ENCODE measurements at places on chromosomes 16 and 17.

GRCh38 chr16:70466805-70467076 lies 12.3 kb downstream of the FCSK start:
- no peak overlapping the region for H3K27ac ChIP-seq
- no peaks in the 10 kb centered on the region for H3K27me3 ChIP-seq
- H3K36me3 ChIP-seq: peaks cover 2% of the 10 kb centered on the region
- peaks cover 3% of the 10 kb centered on the region for H3K4me1 ChIP-seq
- H3K4me3 ChIP-seq: no peak overlapping the region

GRCh38 chr17:58120195-58120822 lies 27.9 kb upstream of the OR4D1 start:
- H3K27ac ChIP-seq: no peak overlapping the region
- peaks cover 6% of the 10 kb centered on the region for H3K36me3 ChIP-seq
- no peak overlapping the region for H3K4me3 ChIP-seq
- DNase-seq: no peak
- H3K27me3 ChIP-seq: peaks cover 40% of the 10 kb centered on the region

DNA sequence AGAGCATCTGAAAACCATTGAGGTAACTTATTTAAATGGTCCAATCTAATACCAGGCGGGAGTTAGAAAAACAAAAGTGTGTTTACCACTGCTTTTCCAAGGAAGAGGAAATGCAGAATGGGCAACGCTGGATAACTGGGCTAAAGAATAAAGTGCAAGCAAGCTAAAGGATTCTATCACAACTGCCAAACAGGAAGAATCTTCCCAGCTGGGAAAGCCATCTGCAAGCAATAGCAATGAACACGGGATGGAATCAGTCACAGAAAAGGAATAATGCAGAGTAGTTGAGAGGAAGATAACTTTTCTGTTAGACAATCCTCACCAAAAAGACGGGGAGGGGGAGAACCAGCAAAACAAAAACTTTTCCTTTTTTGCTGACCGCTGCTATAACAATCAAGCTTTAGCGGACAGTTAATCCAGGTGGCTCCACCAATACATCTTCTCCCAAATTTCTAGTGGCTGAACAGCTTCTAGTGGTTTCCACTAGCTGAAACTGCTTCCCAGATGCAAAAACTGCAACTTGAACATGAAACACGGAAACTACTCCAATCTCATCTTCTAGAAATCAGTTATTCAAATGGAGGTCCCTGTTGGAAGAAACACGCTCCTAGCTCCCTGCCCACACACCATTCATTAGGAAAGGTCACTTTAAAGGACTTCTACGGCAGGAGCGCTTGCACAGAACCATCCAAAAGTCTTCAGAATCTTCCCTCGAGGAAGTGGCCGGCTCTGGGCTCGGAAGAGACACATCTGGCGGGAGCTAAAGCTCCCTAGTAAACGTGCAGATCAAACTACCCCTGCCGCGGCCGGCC lies 929 bp downstream of the TMEM11 start:
- peak overlapping the region; percentile 88 for H3K27ac ChIP-seq
- peaks cover 2% of the 10 kb centered on the region for H3K36me3 ChIP-seq
- peak overlapping the region; percentile 94 for H3K4me3 ChIP-seq

- no peak overlapping the region for H3K4me3 ChIP-seq
- H3K27me3 ChIP-seq: no peaks in the 10 kb centered on the region
- H3K4me1 ChIP-seq: peaks cover 8% of the 10 kb centered on the region
These were observed 5.7 kb downstream of the CDC6 start for GRCh38 chr17:40293363-40293762.

GRCh38 chr16:29312835-29313558 lies 93.5 kb downstream of the NPIPB11 start:
- H3K4me1 ChIP-seq: peaks cover 2% of the 10 kb centered on the region
- H3K27me3 ChIP-seq: no peaks in the 10 kb centered on the region
- no peak for DNase-seq

- H3K36me3 ChIP-seq: no peaks in the 10 kb centered on the region
- H3K4me3 ChIP-seq: no peak overlapping the region
- no peak for DNase-seq
- H3K4me1 ChIP-seq: no peaks in the 10 kb centered on the region
- no peaks in the 10 kb centered on the region for H3K27me3 ChIP-seq
These were observed 389.9 kb downstream of the MAF start for GRCh38 chr16:79210607-79211006.

DNA sequence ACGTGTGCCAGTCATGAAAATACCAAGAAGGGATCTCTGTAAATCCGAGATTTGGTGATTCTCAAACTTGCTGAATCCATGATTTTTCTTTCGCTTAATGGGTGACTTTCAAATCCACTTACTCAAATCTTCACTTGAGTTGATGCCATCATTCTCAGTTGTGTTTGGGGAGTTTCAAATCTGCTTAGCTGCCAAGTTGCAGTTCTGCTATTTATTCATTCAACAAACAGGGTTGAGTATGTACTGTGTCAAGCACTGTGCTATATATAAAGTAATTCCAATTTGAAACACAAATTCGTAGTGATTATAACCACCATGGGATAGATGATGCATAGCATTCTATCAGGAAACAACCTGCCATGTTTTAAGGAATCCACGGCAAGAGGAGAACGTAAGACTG lies 394.3 kb downstream of the CDH13 start:
- DNase-seq: no peak
- H3K27ac ChIP-seq: no peak overlapping the region

GRCh38 chr17:9408381-9408780 lies 167.2 kb downstream of the STX8 start:
- no peak overlapping the region for H3K4me3 ChIP-seq
- no peak overlapping the region for H3K27ac ChIP-seq
- no peaks in the 10 kb centered on the region for H3K36me3 ChIP-seq
- peaks cover 6% of the 10 kb centered on the region for H3K4me1 ChIP-seq

- no peak overlapping the region for H3K4me3 ChIP-seq
- peaks cover 35% of the 10 kb centered on the region for H3K27me3 ChIP-seq
- no peak for DNase-seq
- H3K27ac ChIP-seq: no peak overlapping the region
- peaks cover 2% of the 10 kb centered on the region for H3K36me3 ChIP-seq
- H3K4me1 ChIP-seq: no peaks in the 10 kb centered on the region
These were observed 228.7 kb downstream of the CDH13 start for GRCh38 chr16:82855471-82855870.

DNA sequence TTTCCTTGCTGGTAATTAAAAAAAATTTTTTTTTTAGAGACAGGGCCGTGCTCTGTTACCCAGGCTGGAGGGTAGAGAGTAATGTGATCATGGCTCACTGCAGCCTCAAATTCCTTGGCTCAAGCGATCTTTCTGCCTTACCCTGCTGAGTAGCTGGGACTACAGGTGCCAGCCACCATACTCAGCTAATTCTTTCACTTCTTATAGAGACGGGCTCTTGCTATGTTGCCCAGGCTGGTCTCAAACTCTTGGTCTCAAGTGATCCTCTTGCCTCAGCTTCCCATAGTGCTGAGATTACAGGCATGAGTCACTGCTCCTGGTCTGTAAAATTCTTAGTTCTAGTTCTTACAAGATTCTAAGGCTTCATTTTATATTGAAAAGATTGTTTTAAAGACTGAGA lies 11.1 kb downstream of the SMIM36 start:
- no peak for DNase-seq
- peaks cover 2% of the 10 kb centered on the region for H3K36me3 ChIP-seq
- H3K27ac ChIP-seq: no peak overlapping the region
- peaks cover 16% of the 10 kb centered on the region for H3K27me3 ChIP-seq

DNA sequence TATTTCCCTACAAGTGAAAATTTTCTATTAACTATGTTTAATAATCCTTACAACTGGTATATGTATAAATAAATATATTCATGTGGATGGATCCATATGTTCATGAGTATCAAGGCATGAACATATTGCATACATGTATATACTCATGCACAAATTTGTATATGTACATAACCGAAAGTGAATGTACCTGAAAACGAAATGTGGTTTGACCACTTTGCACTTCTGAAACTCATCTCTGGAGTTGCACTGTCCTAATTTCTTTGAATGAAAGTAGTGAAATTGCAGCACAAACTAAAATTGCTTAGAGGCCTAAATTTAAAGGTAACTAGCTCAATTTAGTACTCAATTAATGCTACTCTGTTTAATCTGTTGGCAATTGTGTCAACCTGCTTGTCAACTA lies 27.4 kb upstream of the GNAO1 start:
- no peak overlapping the region for H3K27ac ChIP-seq
- no peak for DNase-seq
- no peaks in the 10 kb centered on the region for H3K36me3 ChIP-seq
- peaks cover 3% of the 10 kb centered on the region for H3K4me1 ChIP-seq
- H3K27me3 ChIP-seq: peaks cover 5% of the 10 kb centered on the region

GRCh38 chr17:48456589-48456988 lies 26.6 kb upstream of the SKAP1 start:
- H3K27ac ChIP-seq: peak overlapping the region; percentile 71
- no peak for DNase-seq
- no peaks in the 10 kb centered on the region for H3K27me3 ChIP-seq
- peaks cover 45% of the 10 kb centered on the region for H3K4me1 ChIP-seq
- peak overlapping the region; percentile 72 for H3K4me3 ChIP-seq
- H3K36me3 ChIP-seq: no peaks in the 10 kb centered on the region

DNA sequence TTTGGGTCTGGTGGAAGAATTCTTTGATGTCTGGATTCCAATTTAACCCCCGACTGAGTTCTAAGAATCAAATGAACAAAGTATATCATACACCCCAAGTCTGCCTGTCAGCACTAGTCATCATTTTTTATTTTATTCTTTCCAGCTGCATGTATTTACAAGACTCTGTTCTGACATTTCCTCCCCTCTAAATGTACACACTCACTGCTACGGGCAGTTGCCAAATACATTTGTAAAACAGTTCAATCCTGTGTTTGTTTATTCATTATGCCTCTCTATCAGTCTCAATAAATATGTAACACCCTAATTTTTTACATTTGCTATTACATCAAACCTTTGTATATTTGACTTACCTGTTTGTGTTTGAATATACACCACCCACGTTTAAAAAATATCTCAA lies 422.3 kb upstream of the PSMD7 start:
- no peak overlapping the region for H3K27ac ChIP-seq
- H3K4me1 ChIP-seq: no peaks in the 10 kb centered on the region
- H3K36me3 ChIP-seq: no peaks in the 10 kb centered on the region
- peaks cover 8% of the 10 kb centered on the region for H3K27me3 ChIP-seq

- H3K36me3 ChIP-seq: no peaks in the 10 kb centered on the region
- peak within 1 kb of the TSS; percentile 68 for H3K27ac ChIP-seq
- peak; percentile 88 for DNase-seq
- H3K4me3 ChIP-seq: peak within 1 kb of the TSS; percentile 86
These were observed at the start of gene MIEF2 for GRCh38 chr17:18260332-18261145. TSS of gene MIEF2 (plus strand) at chr17:18260662. CDS start at chr17:18262721, 2,059 bp downstream.

- H3K27me3 ChIP-seq: no peaks in the 10 kb centered on the region
- DNase-seq: peak; percentile 93
- peaks cover 35% of the 10 kb centered on the region for H3K4me1 ChIP-seq
- peaks cover 2% of the 10 kb centered on the region for H3K36me3 ChIP-seq
These were observed at the start of gene TMEM11 for GRCh38 chr17:21214015-21214776. TSS of gene TMEM11 (minus strand) at chr17:21214161. CDS start at chr17:21214152, 9 bp downstream.

- H3K4me1 ChIP-seq: no peaks in the 10 kb centered on the region
- no peaks in the 10 kb centered on the region for H3K27me3 ChIP-seq
- H3K36me3 ChIP-seq: no peaks in the 10 kb centered on the region
- no peak overlapping the region for H3K4me3 ChIP-seq
- no peak overlapping the region for H3K27ac ChIP-seq
These were observed 163.5 kb upstream of the CDH11 start for GRCh38 chr16:65285128-65286048.

DNA sequence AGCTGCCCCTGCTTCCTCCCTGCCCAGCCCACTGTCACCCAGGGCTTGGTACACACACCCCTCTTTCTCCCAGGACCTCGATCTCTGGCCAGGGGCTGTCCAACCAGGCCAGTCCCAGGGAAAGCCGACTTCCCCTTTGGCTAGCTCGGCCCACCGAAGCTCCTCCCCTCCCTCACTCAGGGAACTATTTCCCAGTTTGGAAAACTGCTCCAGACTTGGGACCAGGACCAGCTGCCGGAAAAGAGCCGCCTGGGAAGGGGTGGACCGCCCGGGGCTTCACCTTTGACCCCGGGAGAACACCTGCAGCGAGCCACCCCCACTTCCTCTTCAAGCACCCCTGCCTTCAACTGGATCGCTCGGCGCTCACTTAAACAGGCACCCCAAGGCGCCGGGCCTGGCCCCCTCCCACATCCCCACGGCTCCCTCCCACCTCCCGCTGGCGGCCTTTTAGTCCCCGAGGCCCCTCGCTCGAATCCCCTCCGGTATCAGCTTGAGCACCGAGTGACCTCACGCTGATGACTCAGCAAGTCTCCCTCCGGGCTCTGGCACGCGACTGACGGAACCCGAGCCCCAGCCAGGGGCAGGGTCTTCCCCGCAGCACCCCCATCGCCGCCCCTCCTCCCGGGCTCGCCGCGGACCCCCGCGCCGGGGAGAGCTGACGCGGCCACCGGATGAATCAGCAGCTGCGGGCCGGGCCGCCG lies 934 bp downstream of the MAFG start:
- H3K4me3 ChIP-seq: peak overlapping the region; percentile 88
- peak; percentile 35 for DNase-seq
- H3K4me1 ChIP-seq: peaks cover 20% of the 10 kb centered on the region
- peaks cover 9% of the 10 kb centered on the region for H3K27me3 ChIP-seq

DNA sequence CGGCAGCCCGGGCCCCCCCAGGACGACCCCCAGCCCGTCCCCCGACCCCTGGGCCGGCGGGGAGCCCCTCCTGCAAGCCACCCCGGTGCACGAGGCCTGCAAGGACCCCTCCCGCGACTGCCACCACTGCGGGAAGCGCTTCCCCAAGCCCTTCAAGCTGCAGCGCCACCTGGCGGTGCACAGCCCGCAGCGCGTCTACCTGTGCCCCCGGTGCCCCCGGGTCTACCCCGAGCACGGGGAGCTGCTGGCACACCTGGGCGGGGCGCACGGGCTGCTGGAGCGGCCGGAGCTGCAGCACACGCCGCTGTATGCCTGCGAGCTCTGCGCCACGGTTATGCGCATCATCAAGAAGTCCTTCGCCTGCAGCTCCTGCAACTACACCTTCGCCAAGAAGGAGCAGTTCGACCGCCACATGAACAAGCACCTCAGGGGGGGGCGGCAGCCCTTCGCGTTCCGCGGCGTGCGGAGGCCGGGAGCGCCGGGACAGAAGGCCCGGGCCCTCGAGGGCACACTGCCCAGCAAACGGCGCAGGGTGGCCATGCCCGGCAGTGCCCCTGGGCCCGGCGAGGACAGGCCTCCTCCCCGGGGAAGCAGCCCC lies 15.6 kb upstream of the ZFPM1 start:
- no peaks in the 10 kb centered on the region for H3K4me1 ChIP-seq
- no peak overlapping the region for H3K4me3 ChIP-seq
- peak; percentile 62 for DNase-seq
- no peaks in the 10 kb centered on the region for H3K36me3 ChIP-seq
- H3K27me3 ChIP-seq: no peaks in the 10 kb centered on the region

DNA sequence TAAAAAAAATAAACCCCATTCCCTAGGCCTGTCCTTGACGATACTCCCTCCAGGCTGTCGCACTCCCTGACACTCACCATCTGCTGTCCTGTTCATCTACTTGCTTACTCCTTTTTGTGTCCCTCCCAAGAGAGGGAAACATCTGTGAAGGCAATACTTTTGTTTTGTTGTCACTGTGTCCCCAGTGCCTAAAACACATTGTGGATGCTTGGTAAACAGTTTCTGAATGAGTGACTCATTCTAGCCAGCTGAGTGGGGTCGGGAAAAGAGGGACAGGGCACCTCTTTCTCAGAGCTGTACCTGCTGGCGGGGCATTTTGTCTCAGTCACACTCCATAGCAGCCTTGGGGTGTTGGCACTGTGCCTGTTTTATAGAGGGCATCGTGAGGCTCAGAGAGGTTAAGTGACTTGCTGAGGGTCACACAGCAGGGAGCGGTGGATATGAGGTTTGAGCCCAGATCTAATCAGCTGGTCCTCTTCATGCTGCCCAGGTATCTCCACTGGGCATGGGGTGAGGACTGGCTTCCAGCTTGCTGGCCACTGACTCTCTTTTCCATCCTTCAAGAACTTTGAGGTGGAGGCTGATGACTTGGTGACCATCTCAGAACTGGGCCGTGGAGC lies 15.6 kb downstream of the MAP2K3 start:
- no peak overlapping the region for H3K4me3 ChIP-seq
- H3K36me3 ChIP-seq: peaks cover 4% of the 10 kb centered on the region
- no peaks in the 10 kb centered on the region for H3K27me3 ChIP-seq
- no peak for DNase-seq
- H3K4me1 ChIP-seq: peaks cover 3% of the 10 kb centered on the region
- H3K27ac ChIP-seq: no peak overlapping the region
